Calu3 (cell line): ENCODE measurements at places on chromosomes 5 and 9. TPM values are rescaled to one million over a fixed set of nuclear protein-coding genes. Genes with fewer than 3 reads are reported as not detected.

The FAM163B gene
- total RNA-seq = not detected in 2 replicates

- H3K27ac ChIP-seq = peak overlapping the region; percentile 38
- no peak for DNase-seq
- H3K27me3 ChIP-seq = no peaks in the 10 kb centered on the region
- no peaks in the 10 kb centered on the region for H3K36me3 ChIP-seq
- no peak overlapping the region for H3K4me3 ChIP-seq
These were observed 382.3 kb downstream of the ACTL7B start for GRCh38 chr9:108473209-108474112.

GRCh38 chr9:99140685-99141314, 35.9 kb downstream of the TGFBR1 start:
- H3K27me3 ChIP-seq = no peaks in the 10 kb centered on the region
- H3K4me1 ChIP-seq = peaks cover 9% of the 10 kb centered on the region
- no peak overlapping the region for H3K27ac ChIP-seq
- H3K4me3 ChIP-seq = no peak overlapping the region
- peak; percentile 19 for DNase-seq

DNA sequence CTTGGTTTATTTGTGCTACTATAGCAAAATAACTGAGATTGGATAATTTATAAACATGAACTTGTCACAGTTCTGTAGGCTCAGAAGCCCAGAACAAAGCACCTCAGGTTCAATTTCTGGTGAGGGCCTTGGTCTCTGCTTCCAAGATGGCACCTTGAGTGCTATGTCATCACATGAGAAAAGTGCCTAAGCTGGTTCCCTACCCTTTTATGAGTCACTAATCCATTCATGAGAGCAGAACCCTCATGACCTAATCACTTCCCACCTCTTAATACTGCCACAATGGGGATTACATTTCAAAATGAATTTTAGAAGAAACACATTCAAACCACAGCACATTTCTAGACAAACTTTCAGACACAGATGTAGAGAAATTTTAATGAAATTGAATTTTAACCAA, 98.2 kb upstream of the PRSS3 start:
- H3K36me3 ChIP-seq = no peaks in the 10 kb centered on the region
- no peak overlapping the region for H3K4me3 ChIP-seq
- H3K27me3 ChIP-seq = peaks cover 54% of the 10 kb centered on the region
- H3K4me1 ChIP-seq = no peaks in the 10 kb centered on the region

DNA sequence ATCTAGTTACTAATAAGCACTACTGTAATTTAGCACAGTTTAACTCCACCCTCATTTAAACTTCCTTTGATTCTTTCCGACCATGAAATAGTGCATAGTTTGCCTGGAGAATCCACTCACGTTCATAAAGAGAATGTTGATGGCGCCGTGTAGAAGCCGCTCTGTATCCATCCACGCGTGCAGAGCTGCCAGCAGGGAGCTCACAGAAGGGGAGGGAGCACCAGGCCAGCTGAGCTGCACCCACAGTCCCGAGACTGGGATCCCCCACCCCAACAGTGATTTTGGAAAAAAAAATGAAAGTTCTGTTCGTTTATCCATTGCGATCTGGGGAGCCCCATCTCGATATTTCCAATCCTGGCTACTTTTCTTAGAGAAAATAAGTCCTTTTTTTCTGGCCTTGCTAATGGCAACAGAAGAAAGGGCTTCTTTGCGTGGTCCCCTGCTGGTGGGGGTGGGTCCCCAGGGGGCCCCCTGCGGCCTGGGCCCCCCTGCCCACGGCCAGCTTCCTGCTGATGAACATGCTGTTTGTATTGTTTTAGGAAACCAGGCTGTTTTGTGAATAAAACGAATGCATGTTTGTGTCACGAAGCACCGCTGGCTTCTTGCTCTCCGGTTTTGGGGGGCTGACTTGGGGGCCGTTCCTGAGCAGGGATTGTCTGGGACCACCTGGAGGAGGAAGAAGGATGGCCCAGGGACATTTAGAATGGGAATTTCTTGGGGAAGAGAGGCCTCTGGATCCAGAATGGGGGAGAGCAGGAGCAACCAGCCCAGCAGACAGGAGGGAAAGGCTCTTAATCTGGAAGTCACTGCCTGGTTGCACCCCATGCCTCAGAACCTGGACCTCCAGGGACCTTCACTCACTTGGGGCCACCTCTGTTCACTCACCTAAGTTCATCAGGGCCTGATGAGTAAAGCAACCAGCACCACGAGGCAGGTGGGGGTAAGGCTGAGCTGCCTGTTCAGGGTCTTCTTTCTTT, 35.4 kb downstream of the CXXC5 start:
- no peaks in the 10 kb centered on the region for H3K27me3 ChIP-seq
- H3K36me3 ChIP-seq = peaks cover 68% of the 10 kb centered on the region
- H3K27ac ChIP-seq = no peak overlapping the region
- H3K4me3 ChIP-seq = no peak overlapping the region
- peaks cover 15% of the 10 kb centered on the region for H3K4me1 ChIP-seq

DNA sequence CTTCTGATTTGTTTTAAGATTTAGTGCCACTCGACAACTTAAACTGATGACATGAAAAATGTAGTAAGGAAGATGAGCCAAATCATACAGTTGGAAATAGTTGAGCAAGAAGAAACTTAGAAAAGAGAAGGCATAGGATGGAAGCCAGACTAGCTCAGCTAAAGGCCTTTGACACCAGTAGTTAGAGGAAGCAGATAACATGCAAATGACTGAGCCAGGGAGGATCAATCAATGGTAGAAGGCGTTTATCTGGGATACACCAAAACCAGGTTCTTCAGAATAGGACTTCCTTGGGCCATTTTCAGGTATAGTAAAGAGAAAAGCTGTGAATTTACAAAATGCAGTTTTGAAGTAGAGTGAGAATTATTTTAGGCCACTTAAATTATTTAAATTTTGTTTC, 3.2 kb downstream of the TDRD7 start:
- H3K4me1 ChIP-seq = peaks cover 37% of the 10 kb centered on the region
- DNase-seq = no peak
- no peak overlapping the region for H3K27ac ChIP-seq
- no peaks in the 10 kb centered on the region for H3K27me3 ChIP-seq
- peaks cover 18% of the 10 kb centered on the region for H3K36me3 ChIP-seq

GRCh38 chr5:154611341-154611767, 133.3 kb upstream of the HAND1 start:
- peak overlapping the region; percentile 48 for H3K4me3 ChIP-seq
- peaks cover 88% of the 10 kb centered on the region for H3K27me3 ChIP-seq
- peaks cover 9% of the 10 kb centered on the region for H3K4me1 ChIP-seq
- no peak for DNase-seq
- H3K27ac ChIP-seq = no peak overlapping the region

GRCh38 chr9:12956261-12956660, 181.4 kb downstream of the LURAP1L start:
- no peak for DNase-seq
- no peaks in the 10 kb centered on the region for H3K4me1 ChIP-seq
- no peak overlapping the region for H3K27ac ChIP-seq
- no peaks in the 10 kb centered on the region for H3K36me3 ChIP-seq

- H3K27ac ChIP-seq = no peak overlapping the region
- no peak overlapping the region for H3K4me3 ChIP-seq
- DNase-seq = no peak
These were observed 161.4 kb downstream of the DOCK2 start for GRCh38 chr5:169798438-169798837.
